Endothelial cell (in vitro differentiated cells): ENCODE measurements at places on chromosomes 2 and 18.

DNA sequence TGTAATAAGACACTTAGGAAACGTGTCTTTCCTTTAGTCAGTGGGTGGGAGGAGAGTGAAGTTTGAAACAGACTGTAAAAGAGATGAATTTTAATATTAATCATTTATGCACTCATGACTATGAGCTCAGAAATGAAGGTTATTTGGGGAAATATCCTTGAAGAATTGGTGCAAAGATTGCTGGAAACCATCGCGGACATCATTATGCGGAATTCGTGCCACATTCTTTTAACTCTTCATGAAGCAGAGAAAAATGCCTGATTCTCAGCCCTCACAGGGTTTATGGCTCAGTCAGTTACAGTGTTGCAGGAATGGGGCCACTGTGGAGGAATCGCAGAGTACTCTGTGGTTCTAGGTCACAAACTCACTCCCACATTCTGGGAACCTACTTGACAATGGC is 109.7 kb downstream of the RGPD3 start:
- DNase-seq, result no peak

DNA sequence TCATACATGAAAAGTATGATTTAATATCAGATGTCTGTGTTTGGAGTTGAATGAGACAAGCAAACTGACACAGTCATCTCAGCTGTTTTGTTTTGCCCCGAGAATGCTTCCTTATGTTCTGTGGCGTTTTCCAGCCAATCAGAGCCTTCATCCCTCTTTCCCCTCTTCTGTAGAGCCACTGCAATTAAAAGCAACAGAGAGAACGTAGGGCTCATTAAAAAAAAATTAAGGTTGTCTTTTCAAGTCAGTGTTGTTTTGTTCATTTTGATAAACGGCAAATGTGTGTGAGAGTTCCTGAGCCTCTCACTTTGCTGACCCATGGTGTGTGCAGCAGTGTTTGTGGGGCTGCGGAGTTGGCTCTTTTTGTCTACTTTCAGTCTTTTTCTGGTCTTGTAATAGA is 216.0 kb downstream of the FHOD3 start:
- no peak for DNase-seq

- DNase-seq, result no peak
Observed at GRCh38 chr2:29308366-29308765, 193.2 kb downstream of the CLIP4 start.

DNA sequence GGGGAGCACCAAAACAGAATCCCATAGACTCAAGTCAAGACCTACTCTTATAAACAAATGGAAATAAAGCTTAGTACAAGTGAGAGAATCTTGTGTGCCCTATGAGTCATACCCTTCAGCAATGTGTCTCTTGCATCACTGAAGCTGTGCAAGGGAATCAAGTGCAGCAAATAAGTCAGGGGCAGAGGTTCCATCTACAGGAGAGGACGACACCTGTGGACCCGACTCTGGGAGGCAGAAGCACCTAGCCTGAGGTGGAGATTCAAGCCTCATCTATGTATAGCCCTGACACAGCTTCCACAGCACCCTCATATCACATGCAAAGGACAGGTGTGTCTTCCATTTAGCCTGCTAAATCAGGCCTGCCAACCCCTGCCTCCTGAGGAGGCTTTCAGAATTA is 298.2 kb downstream of the CNTNAP5 start:
- no peak for DNase-seq

DNA sequence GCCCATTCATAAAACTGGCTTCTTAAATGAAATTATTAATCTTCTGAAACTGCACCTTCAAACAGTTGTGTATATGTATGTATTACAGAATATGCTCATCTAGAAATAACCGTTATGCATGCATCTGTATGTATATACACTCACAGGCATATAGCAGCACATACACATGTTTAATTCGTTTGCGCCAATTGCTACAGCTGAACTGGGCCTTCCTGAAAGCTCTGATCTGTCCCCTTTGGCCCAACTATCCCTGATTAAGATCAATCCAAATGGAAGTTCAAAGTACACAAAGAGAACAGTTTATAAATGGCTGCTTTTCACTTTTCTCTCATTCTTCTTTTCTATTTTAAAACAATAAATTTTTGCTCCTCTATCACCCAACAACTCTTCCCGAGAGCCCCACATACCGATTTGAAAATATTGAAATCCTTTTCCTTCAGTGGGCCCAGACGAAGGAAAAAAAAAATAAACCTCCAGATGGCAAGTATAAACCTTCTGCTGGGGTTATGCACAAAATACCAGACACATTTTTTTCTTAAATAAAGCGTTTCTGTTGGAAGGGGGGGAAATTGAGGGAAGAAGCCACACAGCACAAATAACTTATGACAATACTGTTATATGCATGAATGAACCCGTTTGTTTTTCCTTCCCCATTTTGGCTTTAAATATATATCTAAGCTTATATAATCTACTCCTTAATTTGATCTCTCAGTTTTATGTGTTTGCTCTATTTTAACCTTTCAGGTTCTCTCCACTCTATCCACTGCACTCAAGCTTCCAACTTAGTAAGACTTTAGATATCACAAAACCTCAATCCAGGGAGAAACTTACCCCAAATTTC is 267.3 kb downstream of the TCF4 start:
- no peak for DNase-seq

DNA sequence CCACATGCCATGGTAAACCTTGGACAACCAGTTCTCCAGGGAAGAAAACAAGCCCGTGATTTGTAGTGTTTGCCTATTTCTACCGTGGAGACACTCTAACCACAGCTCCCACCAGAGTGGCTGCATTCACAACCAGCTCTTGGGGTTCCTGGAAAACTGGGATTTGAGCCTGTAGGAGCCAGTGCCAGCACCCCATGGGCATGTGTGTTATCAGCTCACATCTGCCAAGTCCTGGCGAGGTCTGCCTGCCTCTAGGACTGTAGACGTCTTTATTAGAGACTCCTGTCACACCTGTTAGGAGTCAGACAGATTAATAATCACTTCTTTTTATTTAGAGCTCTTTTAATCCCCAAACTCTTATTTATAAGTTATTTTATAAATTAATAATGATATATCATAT is 41.0 kb downstream of the INPP5D start:
- DNase-seq, result no peak

GRCh38 chr2:42744545-42745082 is 19.3 kb downstream of the OXER1 start:
- DNase-seq, result no peak
